Fibroblast of lung (primary cell): ENCODE measurements at places on chromosomes 16 and 17. TPM values are rescaled to one million over a fixed set of nuclear protein-coding genes. Genes with fewer than 3 reads are reported as not detected.

Gene ADAM11
- 0.51 and 0.66 TPM in 2 replicates for total RNA-seq

Gene TPPP3
- total RNA-seq: 1.5 and 3.8 TPM in 2 replicates

- no peak overlapping the region for H3K4me3 ChIP-seq
- H3K36me3 ChIP-seq: peaks cover 8% of the 10 kb centered on the region
- no peak overlapping the region for H3K27ac ChIP-seq
- peak; percentile 28 for DNase-seq
- no peaks in the 10 kb centered on the region for H3K27me3 ChIP-seq
Observed at GRCh38 chr17:82477934-82478333, 19.4 kb downstream of the NARF start.

DNA sequence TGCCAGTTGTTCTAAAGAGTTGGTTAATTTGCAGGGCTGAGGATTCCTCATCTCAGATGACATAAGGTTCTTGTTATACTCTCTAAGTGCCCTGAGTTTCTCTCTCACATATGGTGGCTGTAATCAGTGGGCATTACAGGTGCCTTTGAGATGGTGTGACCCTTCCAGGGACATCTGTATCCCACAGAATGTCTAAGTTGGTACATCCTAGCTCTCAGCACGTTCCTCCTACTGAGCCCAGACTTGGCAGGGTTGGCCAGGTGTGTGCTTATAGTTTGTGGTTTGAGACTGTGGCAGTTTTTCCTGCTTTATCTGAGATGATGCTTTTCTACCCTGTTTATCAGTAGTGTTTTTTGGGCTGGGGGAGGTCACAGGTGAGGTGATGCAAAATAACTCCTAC is 36.3 kb downstream of the SPECC1 start:
- H3K4me3 ChIP-seq: no peak overlapping the region
- H3K27me3 ChIP-seq: peaks cover 3% of the 10 kb centered on the region
- no peaks in the 10 kb centered on the region for H3K4me1 ChIP-seq

DNA sequence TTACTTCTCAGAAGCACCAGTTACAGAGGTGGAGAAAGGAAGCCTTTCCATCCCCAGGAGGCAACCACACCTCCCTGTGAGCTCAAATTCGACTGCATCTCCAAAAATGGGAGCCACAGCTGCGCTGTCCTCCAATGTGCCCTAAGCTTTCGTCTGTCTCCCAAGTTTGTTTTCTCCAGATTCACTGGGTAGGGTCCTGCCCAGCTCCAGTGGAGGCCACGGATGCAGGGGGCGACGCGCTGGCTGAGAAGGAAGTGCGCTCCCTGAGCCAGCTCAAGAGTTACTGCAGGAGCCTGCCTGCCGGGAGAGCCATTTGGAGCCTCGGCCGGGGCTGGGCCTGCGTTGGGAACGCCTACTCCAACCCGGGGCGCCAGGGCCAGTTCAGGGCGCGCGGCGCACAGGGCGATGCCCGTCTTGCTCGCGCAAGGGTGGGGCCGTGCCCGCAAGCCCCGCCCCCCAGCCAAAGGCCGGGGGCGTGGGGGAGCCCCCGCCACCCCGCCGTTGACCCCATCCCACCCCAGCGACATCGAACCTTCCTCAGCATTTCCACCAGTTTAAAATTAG is 19.5 kb downstream of the SIAH1 start:
- H3K27me3 ChIP-seq: no peaks in the 10 kb centered on the region
- H3K4me1 ChIP-seq: peaks cover 10% of the 10 kb centered on the region
- DNase-seq: peak; percentile 90
- H3K4me3 ChIP-seq: peak overlapping the region; percentile 60
- peaks cover 4% of the 10 kb centered on the region for H3K36me3 ChIP-seq

DNA sequence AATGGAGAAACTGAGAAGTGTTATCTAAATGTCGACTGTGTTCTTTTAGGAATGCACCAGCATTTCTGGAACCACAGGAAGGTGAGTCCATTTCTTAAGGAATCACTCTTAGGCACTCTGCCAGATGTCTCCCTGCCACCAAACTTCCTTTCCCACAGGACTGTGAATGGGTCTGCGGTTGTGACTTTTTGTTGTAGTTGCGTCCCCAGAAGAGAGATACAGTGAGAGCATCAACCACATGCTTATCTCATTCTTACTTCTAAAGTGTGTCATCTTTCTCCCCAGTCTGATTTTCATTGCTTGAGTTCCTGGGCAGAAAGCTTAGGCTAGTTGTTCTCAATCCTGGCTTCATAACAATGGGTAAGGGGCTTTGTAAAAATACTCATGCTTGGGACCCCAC is 13.4 kb downstream of the ITPRIPL2 start:
- peaks cover 15% of the 10 kb centered on the region for H3K4me1 ChIP-seq
- H3K27ac ChIP-seq: no peak overlapping the region
- H3K4me3 ChIP-seq: no peak overlapping the region
- no peaks in the 10 kb centered on the region for H3K36me3 ChIP-seq
- no peaks in the 10 kb centered on the region for H3K27me3 ChIP-seq

- no peak for DNase-seq
- no peak overlapping the region for H3K27ac ChIP-seq
- H3K27me3 ChIP-seq: no peaks in the 10 kb centered on the region
- H3K36me3 ChIP-seq: no peaks in the 10 kb centered on the region
Observed at GRCh38 chr16:26016989-26017388, 325.2 kb downstream of the HS3ST4 start.

DNA sequence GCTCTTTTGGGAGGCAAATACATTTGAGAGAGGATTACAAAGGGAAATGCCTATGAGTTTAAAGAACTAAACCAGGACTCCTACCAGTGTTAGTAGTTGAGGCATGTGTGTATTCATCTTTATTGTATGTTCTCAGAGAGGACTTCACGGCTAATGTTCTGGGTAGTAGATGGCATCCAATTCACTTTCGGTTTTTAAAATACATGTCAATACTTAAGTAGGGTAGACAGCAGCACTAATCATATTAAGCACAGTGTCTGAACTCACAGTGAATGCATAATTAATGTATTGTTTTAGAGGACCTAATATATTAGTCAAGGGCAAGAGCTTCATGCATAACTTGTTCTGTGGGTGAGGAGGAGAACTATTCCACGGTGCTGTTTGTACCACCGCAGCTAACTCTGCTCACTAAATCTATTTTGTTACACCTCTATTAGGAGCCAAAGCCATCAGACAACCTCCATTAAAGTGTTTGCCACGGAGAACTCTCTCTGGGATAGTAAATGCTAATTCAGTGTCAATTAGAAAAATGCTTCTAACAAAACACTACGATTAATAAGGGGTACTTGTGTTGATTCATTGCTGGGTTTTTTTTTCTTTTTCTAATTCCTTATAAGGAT is 56.3 kb downstream of the COX10 start:
- no peaks in the 10 kb centered on the region for H3K27me3 ChIP-seq
- H3K4me3 ChIP-seq: no peak overlapping the region
- H3K36me3 ChIP-seq: no peaks in the 10 kb centered on the region
- H3K4me1 ChIP-seq: no peaks in the 10 kb centered on the region
- H3K27ac ChIP-seq: no peak overlapping the region

DNA sequence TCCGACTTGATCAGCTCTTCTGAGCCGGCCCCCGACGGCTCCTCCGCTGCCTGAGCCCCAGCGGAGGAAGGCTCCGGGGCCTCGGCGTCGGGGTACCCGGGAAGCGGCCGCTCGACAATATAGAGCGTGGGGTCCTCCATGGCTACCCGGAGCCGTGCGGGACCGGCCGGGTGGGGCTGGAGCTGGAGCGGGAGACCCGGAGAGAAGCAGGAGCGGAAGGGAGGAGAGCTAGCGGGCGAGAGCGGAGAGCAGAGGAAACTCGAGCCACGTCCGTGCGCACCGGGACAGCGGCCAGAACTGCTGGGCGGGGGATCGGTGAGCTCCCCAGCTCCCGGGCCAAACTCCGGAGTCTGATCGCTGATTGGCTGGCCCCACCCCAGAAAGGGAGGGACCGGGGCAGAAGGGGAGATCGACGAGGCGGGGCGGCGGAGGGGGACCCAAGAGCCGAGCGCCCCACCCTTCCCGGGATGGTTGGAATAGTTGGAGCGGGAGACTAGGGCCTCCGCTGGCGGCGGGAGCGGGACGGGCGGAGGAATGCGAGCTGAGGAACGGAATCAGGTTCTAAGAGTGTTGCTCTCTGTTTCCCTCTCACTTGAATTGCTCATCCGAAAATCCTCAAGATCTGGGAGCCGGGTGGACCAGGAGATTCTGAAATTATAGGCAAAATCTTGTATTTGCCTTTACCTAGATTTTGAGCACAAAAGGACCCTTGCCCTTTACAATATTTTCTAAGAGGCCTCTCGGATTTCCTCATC is at the start of gene CAVIN1:
CAVIN1 (minus strand) TSS at position 299 of the 755 bp plus-strand sequence; CDS start at position 140, 159 bp downstream.
- H3K4me3 ChIP-seq: peak within 1 kb of the TSS; percentile 100
- no peaks in the 10 kb centered on the region for H3K36me3 ChIP-seq
- no peaks in the 10 kb centered on the region for H3K27me3 ChIP-seq
- H3K27ac ChIP-seq: peak within 1 kb of the TSS; percentile 97
- DNase-seq: peak; percentile 98

DNA sequence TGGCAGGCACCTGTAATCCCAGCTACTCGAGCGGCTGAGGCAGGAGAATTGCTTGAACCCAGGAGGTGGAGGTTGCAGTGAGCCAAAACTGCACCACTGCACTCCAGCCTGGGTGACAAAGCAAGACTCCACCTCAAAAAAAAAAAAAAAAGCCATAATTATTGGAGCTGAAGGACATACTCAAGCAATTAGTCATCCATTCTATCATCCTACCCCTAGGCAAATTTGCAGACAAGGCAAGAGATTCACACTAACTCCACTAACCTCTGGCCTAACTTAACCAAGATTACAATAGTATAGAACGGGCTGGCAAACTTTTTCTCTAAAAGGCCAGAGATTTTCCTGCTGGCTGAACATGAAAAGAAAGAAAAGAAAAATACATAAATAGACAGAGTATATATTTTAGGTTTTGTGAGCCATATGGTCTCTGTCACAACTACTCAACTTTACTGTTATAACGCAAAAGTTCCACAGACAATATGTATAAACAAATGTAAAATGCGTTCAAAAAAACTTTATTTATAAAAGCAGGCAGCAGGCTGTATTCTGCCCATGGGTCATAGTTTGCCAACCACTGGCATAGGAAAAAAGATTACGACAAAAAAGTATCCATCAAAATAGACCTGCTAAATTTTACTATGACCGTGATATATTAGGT is 29.7 kb downstream of the BRIP1 start:
- no peak overlapping the region for H3K4me3 ChIP-seq
- H3K27ac ChIP-seq: no peak overlapping the region
- H3K27me3 ChIP-seq: no peaks in the 10 kb centered on the region
- H3K4me1 ChIP-seq: peaks cover 2% of the 10 kb centered on the region
- H3K36me3 ChIP-seq: no peaks in the 10 kb centered on the region

DNA sequence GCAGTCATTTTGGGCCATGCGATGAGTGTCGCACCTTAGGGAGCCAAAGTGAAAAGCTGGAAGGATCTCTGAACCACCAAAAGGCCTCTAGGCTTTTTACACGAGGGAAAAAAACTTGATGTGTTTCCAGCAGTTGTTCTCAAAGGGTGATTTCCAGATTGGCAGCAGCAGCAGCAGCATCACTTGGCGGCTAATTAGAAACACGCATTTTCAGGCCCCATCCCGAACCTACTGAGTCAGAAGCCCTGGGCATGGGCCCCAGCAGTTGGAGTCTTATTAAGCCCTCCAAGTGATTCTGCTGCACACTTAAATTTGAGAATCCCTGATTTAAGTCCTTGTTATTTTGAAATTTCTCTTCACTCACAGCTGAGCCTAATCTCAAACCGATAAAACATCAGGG is 25.3 kb upstream of the PYY start:
- peaks cover 29% of the 10 kb centered on the region for H3K27me3 ChIP-seq
- H3K4me3 ChIP-seq: no peak overlapping the region
- H3K36me3 ChIP-seq: no peaks in the 10 kb centered on the region
- no peak for DNase-seq
- H3K27ac ChIP-seq: no peak overlapping the region

DNA sequence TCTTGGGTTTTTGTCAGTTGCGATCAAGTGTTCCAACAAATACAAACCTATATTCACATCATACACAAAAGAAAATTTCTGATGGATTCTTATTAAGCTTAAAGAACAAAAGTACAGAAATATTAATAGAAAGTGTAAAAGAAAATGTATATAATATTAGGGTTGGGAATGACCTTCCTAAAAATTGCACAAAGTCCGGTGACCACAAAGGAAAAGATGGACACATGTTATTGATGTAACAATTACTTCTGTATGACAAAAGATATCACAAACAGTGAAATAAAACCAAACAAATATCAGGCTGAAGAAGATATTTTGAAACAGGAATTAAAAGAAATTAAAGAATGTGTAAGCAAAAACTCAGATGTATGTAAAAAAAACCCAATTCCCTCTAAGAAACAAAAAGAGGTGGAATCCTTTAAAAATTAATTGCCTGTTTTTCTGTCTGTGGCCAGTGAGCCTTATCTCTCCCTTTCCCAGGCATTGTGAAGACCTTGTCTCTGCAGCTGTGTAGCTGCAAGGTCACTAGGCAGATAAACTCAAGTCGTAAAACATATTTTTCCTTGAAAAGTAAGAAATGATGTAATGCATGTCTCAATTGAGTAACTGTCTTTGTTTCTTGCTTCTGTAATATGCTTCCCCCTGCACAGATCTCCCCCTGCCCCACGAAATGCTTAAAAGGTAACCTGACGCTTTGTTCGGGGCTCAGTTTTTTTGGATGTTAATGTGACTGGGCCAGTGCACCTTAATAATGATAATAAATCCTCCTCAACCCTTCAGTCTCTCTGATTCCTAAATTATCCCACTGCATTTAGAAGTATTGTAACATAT is 2.8 kb downstream of the ST6GALNAC1 start:
- H3K27me3 ChIP-seq: peaks cover 14% of the 10 kb centered on the region
- no peak overlapping the region for H3K27ac ChIP-seq
- no peak for DNase-seq
- H3K4me3 ChIP-seq: no peak overlapping the region
- no peaks in the 10 kb centered on the region for H3K4me1 ChIP-seq
- no peaks in the 10 kb centered on the region for H3K36me3 ChIP-seq

DNA sequence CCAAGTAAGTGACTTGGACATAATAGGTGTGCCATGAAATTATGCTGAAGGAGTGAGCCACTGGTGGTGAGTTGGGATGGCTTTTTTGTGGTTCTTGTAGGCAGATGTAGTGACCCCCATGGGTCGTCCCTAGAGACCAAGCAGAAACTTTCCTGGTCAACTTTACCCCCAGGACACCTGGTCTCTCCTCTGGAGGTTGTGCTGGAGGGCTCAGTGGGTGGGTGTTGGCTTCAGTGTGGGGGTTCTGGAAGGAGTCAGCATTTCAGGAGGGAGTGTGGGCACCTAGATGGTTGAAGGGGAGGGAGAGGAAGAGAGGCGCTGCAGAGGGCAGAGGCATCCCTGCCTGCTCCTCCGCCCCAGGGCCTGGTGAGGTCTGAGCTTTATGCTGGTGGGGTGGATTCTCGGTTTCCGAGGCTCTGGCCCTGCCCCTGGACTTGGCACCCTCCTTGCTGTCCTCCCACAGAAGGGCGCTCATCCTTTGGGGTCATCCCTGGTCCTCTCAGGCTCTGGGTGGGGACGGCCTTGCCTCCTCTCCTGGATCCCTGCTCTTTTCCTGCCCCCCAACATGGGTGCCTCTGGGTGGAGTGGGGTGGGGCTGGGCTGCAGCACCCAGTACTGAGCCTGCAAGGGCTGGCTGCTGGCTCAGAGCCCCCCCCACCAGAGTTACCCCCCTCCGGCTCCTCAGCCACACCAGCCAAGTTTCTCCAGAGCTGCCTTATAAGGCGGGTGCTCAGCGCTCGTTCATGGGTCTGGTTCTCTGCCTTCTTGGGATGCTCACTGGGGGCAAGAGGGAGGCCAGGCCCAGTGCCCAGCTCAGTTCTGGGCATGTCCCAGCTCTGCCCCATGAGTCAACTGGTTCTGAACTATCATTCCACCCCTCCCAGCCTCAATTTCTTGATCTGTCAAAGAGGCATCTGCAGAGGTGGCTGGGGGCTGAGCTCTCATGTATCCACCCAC is 266.8 kb downstream of the SEC14L1 start:
- H3K4me1 ChIP-seq: peaks cover 55% of the 10 kb centered on the region
- no peak for DNase-seq
- H3K27ac ChIP-seq: peak overlapping the region; percentile 52
